ENCODE measurements at places on chromosomes 5 and 9.

DNA sequence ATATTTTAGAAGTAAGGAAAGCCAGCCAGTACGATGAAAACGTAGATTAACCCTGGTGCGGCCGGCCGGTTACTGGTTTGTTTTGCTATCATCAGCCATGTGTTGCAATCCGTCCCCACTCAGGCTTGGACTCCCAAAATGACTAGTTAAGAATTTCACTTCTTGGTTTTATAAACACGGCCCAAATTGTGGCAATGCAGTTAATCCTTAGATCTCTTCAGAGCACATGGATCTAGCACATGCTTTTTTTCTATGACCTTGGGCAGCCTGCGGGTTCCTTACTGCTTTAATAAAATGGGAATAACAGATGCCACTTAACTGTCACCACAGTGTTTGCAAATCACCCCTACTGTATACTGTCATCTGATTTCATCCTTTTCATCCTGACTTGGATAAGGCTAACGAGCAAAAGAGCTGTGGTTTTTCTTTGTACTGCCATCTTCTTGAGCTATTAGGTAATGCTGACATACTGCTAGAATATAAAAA, 1.5 kb downstream of the NDFIP1 start:
- no peak for DNase-seq

DNA sequence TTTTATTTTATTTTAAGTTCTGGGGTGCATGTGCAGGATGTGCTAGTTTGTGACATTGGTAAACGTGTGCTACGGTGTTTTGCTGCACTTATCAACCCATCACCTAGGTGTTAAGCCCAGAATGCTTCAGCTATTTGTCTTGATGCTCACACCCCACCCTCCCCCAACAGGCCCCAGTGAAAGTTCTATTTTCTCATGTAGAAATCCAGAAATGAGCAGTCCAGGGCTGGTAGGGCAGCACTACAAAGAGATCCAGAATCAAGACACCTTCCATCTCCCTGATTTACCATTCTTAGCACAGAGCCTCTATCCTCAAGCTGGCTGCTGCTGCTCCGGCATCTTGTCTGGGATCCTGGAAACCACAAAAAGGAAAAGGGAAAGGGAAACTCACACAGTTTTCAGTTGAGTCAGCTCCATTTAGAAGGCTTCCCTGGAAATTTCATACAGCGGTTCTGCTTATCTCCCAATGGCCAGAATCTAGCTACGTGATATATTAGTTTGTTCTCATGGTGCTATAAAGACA, 85.4 kb upstream of the SMARCA2 start:
- DNase-seq: no peak

DNA sequence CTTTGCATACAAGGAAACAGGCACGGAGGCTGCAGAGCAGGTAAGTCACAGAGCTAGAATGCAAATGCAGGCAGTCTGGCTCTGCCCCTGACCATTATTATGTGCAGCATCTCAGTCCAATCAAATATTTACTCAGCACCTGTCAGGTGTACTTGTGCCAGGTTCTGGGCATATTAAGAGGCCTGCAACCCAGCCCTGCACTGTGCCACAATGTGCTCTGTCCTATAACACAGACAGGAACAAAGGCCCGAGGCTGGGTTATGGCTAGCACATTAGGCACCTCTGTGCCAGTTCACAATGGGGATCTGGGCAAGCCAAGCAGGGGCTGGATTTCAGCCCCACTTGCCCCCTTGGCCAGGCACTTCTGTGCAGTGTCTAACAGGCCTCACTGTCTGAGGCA, 14.0 kb downstream of the ARL15 start:
- no peak for DNase-seq

DNA sequence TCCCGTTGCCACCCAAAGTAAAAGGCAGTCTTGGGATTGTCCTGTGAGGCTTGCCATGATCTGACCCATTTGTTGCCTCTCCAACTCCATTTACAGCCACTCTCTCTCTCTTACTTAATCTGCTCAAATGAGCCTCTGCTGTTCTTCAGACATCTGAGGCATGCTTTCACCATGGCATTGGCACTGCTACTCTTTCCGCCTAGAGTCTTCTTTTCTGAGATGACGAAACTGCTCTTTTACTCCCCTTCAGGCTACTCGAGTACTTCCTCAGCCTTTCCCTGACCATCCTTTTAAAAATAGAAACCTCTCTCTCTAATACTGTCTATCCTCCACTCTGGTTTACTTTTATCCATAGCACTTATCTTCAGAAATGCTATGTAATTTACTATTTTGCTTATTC, 9.0 kb downstream of the FOCAD start:
- no peak for DNase-seq

- DNase-seq: no peak
These were observed 100.0 kb upstream of the PIK3R1 start for GRCh38 chr5:68115584-68115983.

- no peak for DNase-seq
These were observed 58.6 kb upstream of the RANBP3L start for GRCh38 chr5:36360307-36360706.

DNA sequence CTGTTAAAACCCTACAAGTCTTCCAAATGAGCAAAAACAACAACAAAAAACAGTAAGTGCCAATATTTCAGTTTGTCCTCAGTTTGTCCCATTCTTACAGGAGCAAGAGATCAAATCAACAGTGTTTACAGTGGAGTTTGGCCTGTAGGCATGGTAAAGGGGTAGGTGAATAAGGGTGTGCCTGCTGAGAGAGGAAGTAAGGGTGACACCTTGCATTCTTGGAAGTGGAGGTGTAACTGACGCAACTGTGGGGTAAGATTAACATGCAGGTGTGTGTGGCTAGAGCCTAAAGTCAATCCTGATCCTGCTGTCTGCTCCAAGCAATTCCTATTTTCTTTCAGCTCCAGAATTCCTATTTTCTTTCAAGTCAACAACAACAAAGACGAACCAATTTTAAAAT, 43.4 kb downstream of the PFDN1 start:
- DNase-seq: no peak

DNA sequence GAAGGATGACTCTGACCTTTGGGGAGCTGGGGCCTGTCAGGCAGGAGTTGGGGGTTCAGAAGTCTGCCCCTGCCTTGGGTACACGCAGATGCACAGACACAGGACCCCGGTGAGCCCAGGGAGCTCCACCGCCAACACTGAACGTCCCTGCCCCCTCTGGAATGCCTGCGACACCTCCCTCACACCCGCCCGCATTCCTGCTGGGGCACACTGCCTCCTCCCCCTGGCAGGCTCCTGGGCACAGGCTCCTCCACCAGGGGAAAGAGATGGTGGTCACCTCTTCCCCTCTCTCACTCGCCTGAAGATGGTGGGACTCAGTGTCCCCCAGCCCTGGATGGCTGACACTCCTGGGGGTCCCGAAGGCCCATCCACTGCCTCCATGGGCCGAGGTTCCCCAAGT, 12.0 kb downstream of the CRB2 start:
- DNase-seq: no peak

DNA sequence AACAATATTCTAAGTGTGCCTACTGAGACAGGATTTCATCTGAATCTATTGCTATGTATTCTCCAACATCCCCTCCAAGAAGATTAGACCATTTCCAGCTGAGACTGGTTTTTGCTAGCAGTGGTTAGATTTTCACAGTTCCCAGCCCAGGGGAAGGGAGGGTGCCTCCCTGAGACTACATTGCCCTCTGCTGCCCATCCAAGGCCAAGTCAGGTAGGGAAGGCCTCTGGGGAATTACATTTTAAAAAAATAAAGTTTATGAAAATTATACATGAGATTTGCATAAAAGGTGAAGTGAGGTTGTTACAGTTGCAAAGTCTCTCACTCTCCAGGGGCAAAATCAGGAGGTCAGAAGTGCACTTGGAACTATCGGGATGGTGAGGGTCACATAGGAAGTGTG, 28.0 kb upstream of the SYK start:
- DNase-seq: peak; percentile 36

DNA sequence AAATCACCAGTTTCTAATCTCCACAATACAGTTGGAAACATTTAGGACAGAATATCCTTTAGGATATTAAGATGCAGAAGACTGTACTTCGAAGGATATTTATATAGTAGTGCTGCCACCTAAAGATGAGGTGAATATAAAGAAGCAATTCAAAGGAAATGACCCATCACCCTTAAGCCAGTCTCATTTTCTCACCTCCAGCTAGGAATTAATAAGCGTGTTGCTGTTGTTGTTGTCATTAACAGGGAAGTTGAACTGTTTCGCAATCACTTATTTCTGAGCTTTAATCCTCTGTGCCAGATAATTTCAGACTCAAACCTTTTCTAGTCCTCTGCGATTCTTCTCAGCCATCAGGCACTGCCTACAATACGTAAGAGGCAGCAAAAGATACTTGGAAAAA, 7.8 kb upstream of the PURA start:
- DNase-seq: no peak

DNA sequence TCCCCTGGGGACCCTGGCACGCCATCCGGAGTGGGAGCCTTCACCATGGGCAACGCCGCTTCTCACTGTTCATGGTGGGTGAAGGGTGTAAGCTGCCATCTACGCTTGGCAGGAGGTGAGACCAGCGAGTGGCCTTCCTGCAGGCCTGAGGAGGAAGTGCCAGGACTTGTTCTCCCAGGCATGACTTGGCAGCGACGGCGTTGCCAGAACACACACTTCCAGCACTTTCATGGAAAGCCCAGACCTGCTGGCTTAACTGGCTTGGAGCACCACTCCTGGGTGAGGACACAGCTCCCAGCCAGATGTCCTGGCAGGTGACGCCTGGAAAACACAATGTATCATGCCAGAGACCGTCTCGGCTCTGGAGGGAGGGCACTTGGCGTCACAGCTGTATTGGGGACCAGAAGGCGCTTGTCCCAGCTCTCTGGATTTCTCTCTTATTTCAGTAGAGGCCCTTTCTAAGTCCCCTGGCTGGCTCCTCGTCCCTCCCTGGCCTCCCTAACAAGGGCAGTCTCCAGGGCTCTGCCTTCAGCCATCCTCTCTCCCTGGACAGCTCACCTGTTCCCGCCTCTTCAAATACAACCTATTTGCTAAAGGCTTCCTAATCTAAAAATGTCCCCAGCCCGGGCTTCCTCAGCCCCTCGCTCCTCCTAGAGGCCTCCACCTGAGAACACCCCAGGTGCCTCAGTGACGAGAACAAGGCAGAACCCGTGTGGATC, 188.3 kb downstream of the OLFM1 start:
- no peak for DNase-seq

- peak; percentile 88 for DNase-seq
These were observed 5.1 kb upstream of the ARSI start for GRCh38 chr5:150307617-150308426.

DNA sequence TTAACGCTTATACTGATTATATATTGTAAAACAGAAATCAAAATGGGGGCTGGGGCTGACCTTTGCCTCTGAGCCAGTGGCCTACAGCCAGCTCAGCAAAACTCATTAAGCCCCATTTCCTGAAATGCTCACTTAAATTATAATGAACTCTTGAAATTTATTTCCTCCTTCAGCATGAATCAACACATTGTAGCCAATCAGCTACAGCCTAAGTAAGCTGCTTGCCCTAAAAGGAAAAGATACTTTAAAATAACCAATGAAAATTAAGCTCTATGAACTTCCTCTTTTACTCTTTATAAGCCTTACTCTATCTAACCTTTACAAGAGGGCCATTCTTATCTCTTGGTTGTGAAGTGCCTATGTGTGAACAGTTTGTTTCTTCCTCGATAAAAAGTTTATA, 33.5 kb upstream of the SUB1 start:
- no peak for DNase-seq

All from SK-MEL-5 (cell line).